Omental fat pad (tissue), 4 donors: ENCODE measurements at places on chromosomes 7 and 10.

DNA sequence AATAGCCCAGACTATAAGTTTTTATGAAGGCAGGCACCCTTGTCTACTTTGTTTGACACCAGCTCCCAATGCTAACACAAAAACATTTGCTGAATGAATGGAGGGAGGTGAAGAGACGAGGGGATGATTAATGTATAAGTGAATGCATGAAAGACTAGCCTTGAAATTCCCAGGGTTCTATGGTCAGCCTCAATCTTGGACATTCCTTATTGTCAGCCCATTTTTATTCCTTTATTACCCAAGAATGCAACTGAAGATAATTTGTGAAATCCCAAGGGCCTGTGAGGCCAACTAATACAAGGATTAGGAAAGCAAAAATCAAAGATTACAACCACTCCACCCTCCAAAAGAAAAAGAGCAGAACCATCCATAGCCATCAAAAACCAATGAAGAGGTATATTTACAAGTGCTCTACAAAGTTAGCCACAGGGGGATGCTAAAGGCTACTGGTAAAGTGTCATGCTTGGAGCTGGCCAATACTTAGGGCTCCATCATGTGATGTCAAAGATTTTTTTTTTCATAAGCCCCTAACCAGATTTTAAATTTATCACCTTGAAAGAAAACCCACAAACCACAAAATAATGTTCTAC is 40.0 kb upstream of the ASAH2 start:
- DNase-seq, result no peak

DNA sequence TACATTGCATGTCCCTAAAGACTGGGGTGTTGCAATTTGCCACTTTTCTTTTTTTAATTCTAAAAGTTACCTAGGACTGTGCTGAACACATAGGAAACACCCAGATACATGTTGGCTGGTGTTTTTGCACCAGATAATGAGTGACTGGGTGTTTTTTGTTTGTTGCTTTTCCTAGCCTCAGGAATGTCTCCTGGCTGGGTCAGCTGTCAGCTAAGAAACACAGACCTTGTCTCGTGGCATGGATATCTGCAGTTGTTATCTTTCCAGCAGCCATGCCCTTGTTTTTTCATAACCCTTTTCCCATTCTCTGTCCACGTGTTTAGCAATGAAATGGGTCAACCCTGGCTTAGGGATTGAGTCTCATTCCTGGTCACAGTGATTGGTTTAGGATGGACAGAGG is 433.9 kb upstream of the ZMIZ1 start:
- no peak for DNase-seq

GRCh38 chr7:3138206-3138605 is 94.5 kb upstream of the CARD11 start:
- no peak for DNase-seq

GRCh38 chr10:97024168-97025073 is 161.3 kb downstream of the SLIT1 start:
- DNase-seq, result no peak

GRCh38 chr10:88342733-88343310 is 240.3 kb downstream of the RNLS start:
- DNase-seq, result no peak

DNA sequence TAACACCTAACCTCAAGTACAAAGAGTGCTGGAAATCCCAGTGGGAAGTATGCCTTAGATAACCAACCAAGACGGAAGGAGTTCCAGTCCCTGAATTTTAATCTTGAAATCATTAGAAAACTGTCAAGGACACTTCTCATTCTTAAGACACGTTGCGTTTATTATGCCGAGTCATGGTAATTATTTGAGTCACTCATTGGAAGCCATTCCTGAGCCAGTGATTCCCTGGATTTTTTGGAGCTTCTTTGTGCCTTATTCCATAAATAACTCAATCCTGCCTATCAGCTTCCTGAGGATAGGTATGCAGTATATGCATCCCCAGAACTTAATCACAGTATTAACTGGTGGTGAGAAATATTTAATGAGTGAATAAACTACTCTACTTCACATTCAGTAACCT is 77.4 kb downstream of the PPP1R17 start:
- no peak for DNase-seq

GRCh38 chr7:130189343-130189742 is 15.9 kb downstream of the TMEM209 start:
- DNase-seq, result no peak

- DNase-seq, result no peak
Observed at GRCh38 chr7:73560109-73560835, 2.8 kb upstream of the BCL7B start.
